HS-27A (cell line): ENCODE measurements at places on chromosomes 3 and 15.

DNA sequence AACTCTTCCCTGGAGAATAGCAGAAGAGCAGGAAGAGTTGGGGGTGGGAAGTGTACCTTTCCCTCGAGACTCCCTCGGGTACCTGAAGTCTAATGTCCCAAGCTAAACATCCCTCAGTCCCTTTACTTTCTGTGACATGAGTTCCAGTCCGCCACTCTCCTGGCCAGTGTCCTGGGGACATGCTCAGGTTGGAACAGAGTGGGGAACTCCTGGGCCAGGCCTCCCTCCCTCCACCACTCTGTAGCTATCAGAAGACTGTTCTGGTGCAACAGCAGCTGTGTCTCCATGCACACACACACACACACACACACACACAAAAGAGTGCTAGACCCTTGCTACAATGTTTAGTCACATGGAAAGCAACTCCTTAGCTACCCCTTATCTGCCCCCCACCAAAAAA, 155.0 kb upstream of the HES1 start:
- DNase-seq, result no peak

DNA sequence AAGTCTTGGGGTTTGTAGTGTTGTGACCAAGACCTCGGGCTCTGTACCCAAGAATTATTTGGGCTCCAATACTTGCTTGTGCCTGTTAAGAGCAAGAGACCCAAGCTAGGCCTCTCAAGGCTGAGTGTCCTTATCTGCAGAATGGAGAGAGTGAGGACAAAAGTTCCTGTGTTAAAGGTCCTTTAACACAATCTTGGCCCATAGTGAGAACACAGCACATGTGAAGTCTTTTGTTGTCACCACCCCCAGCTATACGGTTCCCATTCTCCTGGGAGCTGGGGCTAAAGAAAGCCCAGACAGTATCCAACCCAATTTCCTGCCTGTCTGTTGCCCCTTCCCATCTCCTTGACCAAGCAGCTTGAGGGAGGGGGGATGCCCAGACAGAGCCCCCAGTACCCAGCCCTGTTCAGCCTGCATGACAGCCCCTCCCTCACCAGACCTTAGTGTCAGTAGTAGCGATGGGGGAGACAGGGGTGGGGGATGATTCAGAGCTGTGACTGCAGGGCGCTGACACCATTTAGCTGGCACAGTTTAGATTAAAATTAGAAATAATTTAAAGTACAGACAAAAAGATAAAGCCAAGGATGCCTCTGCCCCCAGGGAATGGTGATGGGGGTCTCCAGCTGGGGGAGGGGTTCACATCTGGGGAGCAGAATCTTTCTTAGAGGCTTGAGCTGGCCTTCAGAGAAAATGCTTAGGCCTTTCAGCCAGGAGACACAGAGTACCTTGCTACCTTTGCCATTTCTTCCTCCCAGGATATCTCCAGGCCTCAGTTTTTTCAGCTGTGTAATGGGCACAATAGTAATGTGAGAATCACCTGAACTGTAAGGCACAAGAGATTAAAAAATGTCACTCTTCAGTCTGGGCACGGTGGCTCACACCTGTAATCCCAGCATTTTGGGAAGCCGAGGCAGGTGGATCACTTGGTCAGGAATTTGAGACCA, 2.7 kb downstream of the PRKCD start:
- DNase-seq, result no peak

- DNase-seq, result no peak
Observed at GRCh38 chr3:10609134-10609533, 103.7 kb upstream of the ATP2B2 start.

DNA sequence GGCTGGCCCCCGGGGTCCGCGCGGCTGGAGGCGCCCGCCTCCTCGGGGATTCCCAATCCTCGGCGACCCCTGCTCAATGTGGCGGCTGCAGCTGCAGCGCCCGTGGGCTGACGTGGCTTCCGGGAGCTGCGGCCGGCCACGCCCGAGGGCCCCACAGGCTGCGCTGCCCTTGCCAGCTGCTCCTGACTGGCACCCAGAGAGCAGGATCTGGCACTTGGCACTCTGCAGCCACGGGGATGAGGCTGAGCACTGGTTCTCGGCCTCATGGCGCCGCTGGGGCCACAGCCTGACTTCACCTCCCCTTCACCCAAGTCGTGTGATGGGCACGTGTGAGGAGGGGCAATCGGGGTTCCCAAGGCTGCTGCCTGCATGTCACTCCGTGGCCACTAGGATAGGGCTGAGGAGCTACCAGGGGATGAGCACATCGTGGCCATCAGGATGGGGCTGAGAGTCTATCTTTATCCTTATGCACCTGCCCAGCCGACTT, 267.8 kb upstream of the FRG2C start:
- no peak for DNase-seq

DNA sequence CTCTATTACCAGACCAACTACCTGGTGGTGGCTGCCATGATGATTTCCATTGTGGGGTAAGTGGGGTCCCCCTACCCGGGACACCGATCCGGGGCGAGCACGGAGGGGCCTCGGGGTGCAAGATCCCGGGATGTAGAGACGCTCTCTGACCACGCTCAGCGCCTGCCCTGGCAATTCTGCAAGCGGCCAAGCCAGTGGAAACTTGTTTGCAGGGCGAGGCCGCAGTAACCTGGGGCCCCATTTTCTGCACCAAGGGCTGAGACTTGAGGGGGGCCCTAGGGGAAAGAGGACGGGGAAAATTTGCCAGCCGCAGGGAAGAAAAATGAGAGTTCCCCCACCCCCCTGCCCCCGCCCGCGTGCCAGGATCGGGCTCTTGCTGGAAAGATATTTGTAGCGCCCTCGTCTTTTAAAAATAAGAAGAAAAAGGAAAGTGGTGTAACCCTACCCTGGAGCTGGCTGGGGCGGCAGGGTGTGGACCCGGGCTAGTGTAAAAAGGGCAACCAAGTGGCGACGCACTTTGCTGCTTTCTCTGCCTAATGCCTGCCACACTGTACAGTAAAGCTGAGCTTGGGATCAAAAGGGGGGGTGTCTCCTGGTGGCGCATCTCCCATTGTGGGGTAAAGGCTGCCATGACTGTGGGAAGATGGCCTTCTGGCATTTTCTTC, 563 bp downstream of the ARL6IP5 start:
- no peak for DNase-seq
